ENCODE measurements at places on chromosomes 5 and 9. TPM values are rescaled to one million over a fixed set of nuclear protein-coding genes. Genes with fewer than 3 reads are reported as not detected.

The C9orf153 gene
- total RNA-seq, result 0.52 TPM

The SLC1A1 gene
- total RNA-seq, result 2.9 TPM

The IRGM gene
- not detected for total RNA-seq

The AIF1L gene
- 85.2 TPM for total RNA-seq

The NUP155 gene
- 92.3 TPM for total RNA-seq

The HMGCS1 gene
- total RNA-seq, result 152 TPM

DNA sequence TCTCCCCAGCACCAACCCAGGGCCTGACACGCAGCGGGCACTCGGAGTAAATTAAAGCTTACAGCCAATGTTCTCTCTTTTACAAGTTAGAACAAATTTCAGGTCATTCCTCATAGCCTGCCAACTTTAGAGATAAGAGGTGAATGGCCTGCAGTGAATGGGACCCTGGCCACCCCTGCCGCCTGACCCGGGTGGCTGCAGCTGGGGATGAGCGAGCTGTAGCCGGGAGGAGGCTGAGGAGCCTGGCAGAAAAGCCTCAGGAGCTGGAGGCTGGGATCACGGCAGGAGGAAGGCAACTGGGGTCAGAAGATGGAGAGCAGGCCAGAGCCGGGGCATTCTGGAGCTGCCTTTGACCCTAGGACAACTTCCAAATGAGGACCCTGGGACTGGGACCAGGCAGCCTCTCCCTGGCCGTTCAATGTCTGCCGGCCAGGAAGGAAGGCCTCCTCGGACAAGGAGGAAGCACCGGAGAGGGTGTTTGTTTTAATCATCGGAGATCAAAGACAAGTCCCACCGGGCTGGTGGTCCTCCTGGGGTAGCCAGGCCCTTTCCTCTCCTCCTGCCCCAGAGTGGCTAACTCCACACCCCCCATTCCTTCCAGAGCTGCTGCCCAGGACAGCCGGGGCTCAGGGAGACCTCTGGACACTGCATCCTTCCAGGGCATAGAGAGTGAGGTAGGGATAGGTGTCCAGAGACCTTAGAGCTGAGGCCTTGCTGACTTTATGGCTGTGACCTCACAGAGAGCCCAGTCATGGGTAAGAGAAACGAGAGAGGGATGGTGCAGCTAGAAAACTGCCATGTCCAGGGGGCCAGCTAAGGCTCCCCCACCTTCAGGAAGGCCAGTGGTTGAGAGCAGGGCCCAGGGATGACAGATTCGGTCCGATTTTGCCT lies 87.3 kb upstream of the LMX1B start:
- no peak for DNase-seq
- no peak overlapping the region for H3K27ac ChIP-seq
- no peaks in the 10 kb centered on the region for H3K4me1 ChIP-seq
- H3K36me3 ChIP-seq, result no peaks in the 10 kb centered on the region

GRCh38 chr5:124206540-124206939 lies 539.9 kb downstream of the ZNF608 start:
- no peak overlapping the region for H3K4me3 ChIP-seq
- H3K27ac ChIP-seq, result no peak overlapping the region
- no peaks in the 10 kb centered on the region for H3K36me3 ChIP-seq
- no peak for DNase-seq
- no peaks in the 10 kb centered on the region for H3K27me3 ChIP-seq
- no peaks in the 10 kb centered on the region for H3K4me1 ChIP-seq

GRCh38 chr9:76697081-76697480 lies 67.2 kb upstream of the PCA3 start:
- no peak for DNase-seq
- no peaks in the 10 kb centered on the region for H3K4me1 ChIP-seq
- H3K27ac ChIP-seq, result no peak overlapping the region
- H3K27me3 ChIP-seq, result no peaks in the 10 kb centered on the region
- H3K36me3 ChIP-seq, result no peaks in the 10 kb centered on the region

DNA sequence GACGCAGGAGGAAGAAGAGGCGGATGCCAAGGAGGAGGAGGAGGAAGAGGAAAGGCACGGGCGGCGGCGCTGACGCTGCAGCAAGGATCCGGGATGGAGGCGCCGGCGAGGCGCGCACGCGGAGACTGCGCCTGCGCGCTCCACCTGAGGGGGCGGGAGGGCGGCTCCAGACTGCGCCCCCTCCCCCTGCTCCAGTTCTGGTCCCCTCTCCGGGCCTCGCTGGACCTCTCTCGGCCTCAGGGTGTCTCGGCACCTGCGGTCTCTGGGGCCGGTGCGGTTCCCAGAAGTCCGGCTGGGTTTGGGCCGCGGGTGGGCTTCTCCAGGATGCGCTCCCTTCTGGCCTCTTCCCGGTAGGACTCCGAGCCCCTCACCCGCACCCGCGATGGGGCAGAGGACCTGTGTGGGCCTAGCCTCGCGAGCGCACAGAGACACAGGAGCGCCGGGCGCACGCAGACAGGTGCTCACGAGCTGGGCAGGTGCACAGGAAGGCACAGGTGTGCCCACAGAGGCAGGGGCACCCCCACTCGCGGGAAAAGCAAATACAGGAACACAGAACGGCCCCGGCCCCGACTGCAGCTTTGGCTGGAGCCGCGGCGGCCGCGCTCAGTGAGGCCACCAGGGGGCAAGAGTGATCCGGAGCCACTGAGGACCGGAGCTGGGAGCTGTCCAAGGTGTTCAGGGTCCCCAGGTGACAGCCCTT lies at the start of gene NPDC1:
Gene NPDC1 (minus strand): TSS at position 90 of the 700 bp plus-strand sequence. CDS start 188 bp downstream, outside the sequence.
- H3K4me1 ChIP-seq, result peaks cover 15% of the 10 kb centered on the region
- H3K4me3 ChIP-seq, result peak within 1 kb of the TSS; percentile 92
- DNase-seq, result peak; percentile 91
- no peak within 1 kb of the TSS for H3K27ac ChIP-seq
- no peaks in the 10 kb centered on the region for H3K36me3 ChIP-seq

DNA sequence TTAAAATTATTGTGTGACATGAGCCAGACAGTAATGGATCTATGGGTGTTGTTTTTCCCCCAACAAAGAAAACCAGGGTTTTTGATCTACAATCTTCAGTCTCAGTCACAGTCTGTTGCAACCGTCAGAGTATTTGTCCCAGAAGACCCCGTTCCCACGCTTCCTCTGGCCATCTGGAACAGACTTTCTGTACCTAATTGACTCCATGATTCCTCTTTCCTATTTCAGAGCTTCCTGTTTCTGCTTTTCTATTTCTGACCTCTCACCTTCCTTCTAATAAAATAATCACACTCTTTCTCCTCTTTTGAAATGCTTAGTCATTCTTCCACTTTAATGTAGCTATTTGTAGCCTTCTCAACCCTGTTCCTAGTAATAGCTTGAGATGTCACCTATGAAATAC lies 1044.8 kb downstream of the DTWD2 start:
- no peak for DNase-seq
- no peaks in the 10 kb centered on the region for H3K27me3 ChIP-seq
- no peak overlapping the region for H3K4me3 ChIP-seq

- no peak overlapping the region for H3K27ac ChIP-seq
- H3K36me3 ChIP-seq, result no peaks in the 10 kb centered on the region
- no peak overlapping the region for H3K4me3 ChIP-seq
These were observed 46.7 kb downstream of the INSYN2B start for GRCh38 chr5:169933616-169934015.

Measured in PC-9 (cell line).